ENCODE measurements at places on chromosomes 7 and 10.

DNA sequence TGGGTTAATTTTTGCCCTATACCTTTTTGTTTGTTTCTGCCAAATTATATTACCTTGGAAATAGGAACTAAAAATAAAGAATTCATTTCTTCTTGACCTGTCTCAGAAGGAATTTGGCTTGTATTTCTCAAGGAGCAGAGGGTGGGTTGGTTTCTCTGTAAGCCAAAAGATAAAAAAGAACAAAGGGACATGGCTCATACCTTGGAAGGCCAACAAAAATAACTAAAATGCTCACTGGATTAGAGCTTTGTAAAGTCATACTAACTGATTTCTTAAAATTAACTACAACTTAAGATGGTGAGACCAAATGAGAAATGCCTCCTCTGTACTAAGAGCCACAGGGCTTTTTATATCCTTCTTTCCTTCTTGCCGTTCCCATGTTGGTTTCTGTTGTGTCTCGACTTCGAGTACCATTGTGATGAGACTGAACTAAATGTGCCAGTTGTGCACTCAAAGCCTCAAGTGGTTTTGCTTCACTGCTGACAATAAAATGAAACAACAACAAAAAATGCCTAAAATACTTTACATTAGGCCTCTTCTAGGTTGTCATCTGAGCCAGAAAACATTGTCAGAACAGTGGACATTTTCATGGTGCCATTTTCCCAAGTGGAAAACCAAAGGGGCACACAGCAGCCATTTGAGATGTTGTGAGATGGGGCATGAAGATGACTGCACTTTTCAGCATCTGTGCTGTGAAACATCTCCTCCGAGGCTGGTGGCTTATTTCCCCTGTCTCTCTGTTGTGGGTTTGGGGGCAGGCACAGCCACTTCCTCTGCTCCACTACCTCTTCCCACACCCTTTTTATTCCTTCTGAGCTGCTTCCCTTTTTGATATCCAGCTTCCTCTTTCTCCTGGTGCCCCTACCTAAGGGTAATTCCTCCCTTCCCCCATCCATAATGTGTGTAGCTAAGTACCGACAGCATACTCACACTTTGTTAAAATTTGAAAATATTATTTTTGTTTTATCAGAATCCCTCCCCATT, 51.8 kb upstream of the AGR3 start:
- DNase-seq: no peak

DNA sequence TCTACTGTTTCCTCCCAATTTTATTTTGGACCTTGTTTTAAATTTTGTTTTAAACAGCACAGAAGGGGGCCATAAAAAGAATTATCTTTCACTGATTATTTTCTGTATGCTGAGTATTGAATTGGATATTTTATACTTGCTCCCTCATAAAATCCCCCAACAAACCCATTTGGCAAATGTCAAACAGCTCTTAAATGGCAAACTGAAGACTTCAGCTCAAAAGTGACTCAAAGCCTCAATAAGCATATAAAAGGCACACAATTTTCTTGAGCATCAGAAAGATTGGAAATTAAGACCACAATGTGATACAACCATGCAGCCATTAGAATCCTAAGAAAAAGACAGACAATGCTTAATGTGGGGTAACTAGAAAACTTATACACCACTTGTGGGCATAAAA, 199.2 kb downstream of the SEMA3E start:
- DNase-seq: no peak

DNA sequence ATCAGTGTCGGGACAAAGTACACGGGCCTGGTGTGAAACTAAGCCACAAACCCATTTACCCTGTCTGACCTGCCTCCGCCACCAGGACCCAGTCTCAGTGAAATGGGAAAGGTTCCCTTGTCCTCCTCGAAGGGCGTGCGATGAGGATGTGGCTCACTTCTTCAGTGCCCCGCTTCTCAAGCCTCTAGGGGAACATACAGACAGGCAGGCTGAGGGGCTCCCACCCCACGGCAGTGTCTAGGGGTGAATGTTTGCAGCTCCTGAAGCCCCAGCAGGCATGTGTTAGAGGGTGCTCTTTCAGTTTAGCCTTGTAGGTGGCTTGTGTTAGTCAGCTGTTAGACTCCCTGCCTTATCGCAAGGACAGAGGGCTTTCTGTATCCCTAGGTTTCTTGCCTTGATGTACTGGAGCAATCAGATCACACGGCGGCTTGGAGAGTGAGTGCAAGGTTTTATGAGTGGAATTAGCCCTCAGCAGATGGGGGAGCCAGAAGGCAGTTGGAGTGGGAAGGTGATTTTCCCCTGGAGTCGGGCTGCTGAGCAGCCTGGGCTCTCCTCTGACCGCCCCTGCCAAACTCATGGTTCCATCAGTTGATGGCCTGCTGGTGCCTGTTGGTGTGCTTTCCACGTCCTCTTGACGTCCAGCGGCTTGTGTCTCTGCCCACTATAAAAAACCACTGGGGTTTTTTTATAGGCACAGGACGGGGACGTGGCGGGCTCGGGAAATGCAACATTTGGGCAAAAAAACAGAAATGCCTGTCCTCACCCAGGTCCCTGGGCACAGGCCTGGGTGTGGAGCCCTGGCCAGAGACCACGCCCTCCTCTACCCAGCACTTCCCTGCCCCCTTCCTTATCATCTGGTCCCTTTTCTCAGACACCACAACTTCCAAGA, 759 bp downstream of the NUDT1 start:
- DNase-seq: peak; percentile 35

- no peak for DNase-seq
Observed at GRCh38 chr7:150824379-150825177, 24.0 kb downstream of the TMEM176A start.

GRCh38 chr10:45418849-45419675, 45.0 kb downstream of the ALOX5 start:
- DNase-seq: peak; percentile 50

GRCh38 chr7:55730197-55730596, 132.4 kb downstream of the SEPTIN14 start:
- no peak for DNase-seq

DNA sequence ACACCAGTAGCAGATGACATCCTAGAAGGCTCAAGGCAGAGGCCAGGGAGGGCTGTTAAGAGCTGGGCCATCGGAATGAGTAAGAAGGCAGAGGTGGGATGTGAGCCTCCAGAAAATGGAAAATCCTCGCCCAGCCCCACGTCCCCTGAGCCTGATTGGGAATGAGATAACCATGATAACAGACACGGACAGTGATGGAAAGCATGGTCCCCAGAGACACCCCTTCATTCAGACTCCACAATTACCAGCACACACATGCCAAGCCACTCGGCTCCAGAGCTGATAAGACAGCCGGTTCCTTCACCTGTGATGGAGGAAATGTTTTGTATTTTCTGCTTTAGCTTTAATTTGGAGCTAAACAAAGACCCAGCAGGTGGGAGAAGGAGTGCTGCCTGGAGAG, 106.0 kb downstream of the GRID1 start:
- DNase-seq: no peak

- no peak for DNase-seq
Observed at GRCh38 chr7:1663223-1663622, 6.9 kb upstream of the ELFN1 start.

- DNase-seq: peak; percentile 99
Observed at GRCh38 chr10:5945561-5946418, 31.6 kb downstream of the IL15RA start.

DNA sequence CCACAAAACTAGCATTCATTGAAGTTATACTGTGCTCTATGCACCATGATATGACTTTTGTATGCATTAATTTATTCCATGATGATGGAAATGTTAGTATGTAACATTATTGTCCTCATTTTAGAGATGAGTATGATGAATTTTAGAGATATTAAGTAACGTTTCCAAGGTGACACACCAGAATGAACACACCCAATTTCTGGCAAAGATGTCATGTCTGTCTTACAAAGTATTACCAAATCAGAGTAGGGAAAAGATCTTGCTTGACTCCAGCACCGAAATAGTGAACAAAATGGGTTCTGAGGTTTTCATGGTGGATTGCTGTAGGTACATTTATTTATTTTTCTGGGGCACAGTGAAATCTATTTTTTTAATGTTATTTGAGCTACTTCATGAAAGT, 33.8 kb upstream of the COL1A2 start:
- DNase-seq: no peak

- DNase-seq: no peak
Observed at GRCh38 chr10:11010582-11010981, 7.1 kb upstream of the CELF2 start.

- DNase-seq: peak; percentile 45
Observed at GRCh38 chr10:90751107-90751997, 106.5 kb downstream of the HTR7 start.

- DNase-seq: peak; percentile 65
Observed at GRCh38 chr7:47817917-47818316, 130.3 kb downstream of the PKD1L1 start.

DNA sequence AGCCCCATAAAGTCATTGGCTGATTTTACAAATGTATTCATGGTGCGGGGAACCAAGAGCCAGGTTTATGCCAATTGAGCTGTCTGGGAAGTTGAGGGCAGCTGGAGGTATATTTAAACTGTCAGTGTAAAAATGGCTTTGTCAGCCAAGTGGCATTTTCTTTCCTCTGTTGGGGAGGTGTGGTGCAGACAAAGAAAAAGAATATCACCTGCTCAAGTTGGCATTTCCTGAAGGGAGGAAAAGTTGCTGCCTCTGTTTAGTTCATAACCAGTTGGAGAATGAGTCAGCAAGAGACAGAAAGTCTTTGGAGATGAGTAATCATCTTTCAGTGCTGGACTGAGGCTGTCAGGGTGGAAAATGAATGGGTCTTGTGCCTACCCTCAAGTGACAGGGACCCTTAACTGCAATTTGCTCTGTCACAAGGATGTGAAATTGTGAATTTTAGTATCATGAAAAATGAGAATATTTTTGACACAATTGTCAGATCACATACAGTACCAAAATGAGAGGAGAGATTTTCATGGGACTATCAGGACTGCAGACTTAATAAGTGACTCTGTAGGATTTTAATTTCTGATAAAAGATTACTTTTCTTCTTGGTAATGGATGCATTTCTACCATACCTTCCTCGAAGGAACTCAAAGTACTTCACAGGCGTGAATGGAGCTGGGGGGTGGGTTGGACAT, 137.3 kb downstream of the ANLN start:
- peak; percentile 71 for DNase-seq

DNA sequence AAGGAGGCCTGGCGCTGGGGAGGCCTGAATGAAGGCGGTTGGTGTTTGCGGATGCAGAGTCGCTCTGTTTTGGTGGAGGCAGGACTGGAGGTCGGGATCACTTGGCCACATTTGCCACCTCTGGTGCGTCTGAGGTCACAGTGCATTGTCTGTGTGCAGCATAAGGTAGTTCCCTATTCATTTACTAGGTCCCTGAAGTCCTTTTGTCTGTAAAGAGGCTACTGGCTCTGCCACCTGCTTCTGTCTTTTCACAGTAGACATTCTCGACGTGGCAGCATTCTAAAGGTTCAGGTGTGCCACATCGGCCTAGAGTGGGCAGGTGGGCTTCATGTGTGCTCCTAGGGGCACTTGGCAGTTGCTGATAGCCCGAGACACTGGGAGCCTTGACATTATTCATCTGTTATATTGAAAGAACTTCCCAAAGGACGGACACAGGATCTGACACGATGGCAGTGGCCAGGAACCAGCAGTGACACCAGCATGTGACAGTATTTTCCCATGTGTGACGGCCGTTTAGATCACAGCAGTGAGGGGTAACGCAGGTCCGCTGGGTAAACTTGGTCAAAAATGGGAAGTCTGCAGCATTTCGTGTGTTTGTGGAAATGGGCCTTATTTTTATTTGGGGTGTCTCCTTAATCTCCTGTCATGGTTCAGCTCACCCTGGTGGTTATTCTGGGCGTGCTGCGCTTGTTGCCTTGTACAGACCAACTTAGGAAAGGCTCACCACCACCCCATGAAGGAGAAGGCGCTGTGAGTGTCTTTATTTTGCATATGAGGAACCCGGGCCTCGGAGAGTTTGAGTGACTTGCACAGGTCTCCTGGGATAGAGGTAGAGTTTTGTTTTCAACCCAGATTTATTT, 5.9 kb downstream of the MGMT start:
- DNase-seq: no peak

- DNase-seq: peak; percentile 94
Observed at GRCh38 chr7:143013893-143014292, 13.0 kb downstream of the OR9A2 start.

DNA sequence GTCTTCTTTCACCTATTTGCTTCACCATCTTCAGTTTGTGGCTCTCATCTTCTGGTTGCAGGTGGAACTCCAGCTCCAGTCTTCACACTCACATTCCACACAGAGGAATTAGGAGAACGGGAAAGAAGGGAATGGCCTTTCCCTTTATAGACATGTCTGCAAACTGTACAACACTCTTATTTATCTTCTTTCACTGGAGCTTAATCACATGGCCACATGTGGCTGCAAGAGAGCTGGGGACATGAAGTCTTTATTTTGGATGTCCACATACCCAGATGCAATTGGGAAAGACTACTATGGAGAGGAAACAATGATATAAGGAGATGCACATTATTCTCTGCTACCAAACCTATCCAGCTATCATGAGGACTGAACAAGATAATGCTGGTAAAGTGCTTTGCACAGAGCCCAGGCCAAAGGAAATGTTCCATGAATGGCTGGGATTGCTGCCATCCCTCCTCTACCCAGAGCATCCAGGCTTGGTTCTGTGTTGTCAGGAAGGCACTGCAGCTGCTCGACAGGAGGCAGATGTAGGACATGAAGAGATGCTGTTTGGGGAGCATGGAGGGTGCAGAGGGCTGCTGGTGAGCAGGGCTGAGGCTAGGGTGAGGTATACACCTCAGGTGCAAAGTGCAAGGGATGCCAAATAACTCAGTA, 183.8 kb upstream of the TBX20 start:
- DNase-seq: no peak

DNA sequence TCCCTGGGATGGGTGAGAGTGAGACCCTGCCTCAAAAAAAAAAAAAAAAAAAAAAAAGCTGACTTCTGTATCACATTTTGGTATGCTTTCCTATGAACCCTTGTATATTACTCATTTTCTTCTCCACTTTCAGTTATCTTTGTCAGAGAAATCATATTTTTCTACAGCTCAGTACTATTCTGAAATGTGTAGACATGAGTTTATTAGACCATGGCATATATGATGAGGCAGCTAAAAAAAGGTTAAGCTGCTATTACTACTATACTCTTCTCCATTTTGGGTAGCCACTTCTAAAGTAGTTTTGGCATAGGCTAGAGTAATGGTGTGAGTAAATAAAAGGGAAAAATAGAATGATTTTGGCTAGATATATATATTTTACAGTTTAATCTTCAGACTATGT, 53.4 kb downstream of the MLLT10 start:
- DNase-seq: no peak

DNA sequence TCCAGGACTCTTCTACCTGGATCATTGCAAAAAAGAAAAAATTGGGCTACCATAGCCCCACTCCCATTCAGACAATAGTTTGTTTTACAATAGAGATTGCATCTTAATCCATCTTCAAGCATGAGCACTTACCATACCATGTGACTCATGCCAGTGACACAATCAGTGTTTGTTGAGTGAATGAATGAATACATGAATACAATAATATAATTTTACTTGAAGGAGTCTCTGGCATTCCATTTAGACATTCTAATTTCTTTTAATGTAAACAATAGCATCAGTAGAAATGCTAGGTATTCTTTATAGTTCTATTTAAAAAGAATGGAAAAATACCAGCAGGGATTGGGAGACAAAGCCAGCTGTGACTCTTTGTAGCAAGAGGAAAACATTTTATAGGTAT, 141.6 kb upstream of the AKR1E2 start:
- peak; percentile 66 for DNase-seq

GRCh38 chr7:28792858-28793257, 165.3 kb downstream of the TRIL start:
- DNase-seq: no peak

- peak; percentile 60 for DNase-seq
Observed at GRCh38 chr10:110681023-110681681, 37.0 kb downstream of the RBM20 start.

GRCh38 chr7:37065779-37066271, 341.5 kb upstream of the AOAH start:
- peak; percentile 11 for DNase-seq

- DNase-seq: peak; percentile 92
Observed at GRCh38 chr7:2821842-2822507, 22.1 kb downstream of the GNA12 start.

All from EH (cell line).